ENCODE measurements at places on chromosomes 3 and 15. TPM values are rescaled to one million over a fixed set of nuclear protein-coding genes. Genes with fewer than 3 reads are reported as not detected.

DNA sequence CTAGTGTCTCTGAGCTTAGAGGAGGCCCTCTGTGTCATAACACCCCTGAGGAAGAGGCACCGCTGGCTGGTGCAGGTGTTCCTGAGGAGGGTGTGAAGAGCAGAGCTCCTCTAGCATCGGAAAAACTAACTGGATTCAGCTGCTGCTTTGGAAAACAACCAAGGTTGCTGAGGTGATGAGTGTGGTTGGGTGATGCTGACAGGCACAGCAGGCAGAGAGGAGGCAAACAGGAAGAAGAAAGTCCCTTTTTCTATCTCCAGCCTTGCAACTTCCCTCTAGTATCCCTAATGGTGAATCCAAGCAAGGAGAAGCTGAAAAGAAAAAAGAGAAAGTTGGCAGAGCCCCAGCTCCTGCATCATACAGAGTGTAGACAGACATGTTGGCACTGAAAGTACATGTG, 3.8 kb upstream of the OR4F15 start:
- H3K4me1 ChIP-seq: no peaks in the 10 kb centered on the region
- no peak overlapping the region for H3K4me3 ChIP-seq
- H3K27ac ChIP-seq: no peak overlapping the region
- DNase-seq: no peak
- H3K27me3 ChIP-seq: no peaks in the 10 kb centered on the region

GRCh38 chr3:77605308-77605707, 565.4 kb downstream of the ROBO2 start:
- H3K27me3 ChIP-seq: no peaks in the 10 kb centered on the region
- DNase-seq: no peak
- no peaks in the 10 kb centered on the region for H3K4me1 ChIP-seq
- H3K36me3 ChIP-seq: no peaks in the 10 kb centered on the region
- no peak overlapping the region for H3K4me3 ChIP-seq

DNA sequence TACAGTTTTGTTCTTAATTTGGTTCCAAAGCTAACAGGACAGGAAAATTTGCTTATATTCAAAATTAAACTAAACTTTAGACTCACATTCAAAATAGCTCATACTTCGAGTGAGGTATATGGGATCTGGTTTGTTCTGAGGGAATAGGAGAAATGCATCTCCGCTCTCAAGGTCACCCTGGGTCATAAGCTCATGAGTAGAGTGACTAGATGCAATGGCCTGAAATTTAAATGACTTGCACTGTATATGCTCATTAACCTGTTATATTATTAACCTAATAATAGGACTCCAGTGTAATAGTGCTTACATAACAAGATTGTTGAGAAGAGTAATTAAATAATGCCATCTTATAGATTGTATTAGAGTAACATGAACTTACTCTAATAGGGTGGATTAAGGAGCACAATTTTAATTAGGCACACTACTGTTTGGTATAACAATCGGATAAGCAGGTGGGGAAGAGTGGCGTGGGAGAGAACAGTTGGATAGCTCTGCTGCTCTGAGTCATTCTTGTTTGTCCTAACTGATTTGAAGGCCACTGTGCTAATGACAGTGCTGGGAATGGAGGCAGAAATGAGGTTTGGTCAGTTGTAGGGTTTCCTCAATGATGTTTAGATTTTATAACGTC, 5.2 kb downstream of the NKTR start:
- H3K27ac ChIP-seq: no peak overlapping the region
- H3K36me3 ChIP-seq: peaks cover 17% of the 10 kb centered on the region
- H3K27me3 ChIP-seq: no peaks in the 10 kb centered on the region
- peaks cover 3% of the 10 kb centered on the region for H3K4me1 ChIP-seq

DNA sequence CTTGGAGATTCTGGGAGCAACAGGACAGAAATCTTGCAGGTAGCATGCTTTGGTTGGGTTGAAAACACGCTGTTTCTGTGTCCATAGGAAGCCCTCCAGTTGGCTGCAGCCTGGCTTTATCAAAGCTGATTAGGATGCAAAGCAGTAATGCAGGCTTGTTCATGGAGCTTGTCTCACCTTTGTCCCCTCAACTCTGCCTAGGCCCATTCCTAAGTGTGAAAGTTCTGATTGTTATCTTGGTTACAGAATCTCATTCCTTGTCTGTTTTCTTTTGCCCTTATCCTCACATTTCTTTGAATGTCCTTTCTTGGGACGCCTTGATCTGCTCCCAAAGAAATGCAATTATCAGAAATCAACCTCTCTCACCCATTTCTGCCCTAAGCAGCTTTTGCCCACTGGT, 83.5 kb downstream of the IL20RB start:
- no peak for DNase-seq
- no peaks in the 10 kb centered on the region for H3K27me3 ChIP-seq
- H3K36me3 ChIP-seq: no peaks in the 10 kb centered on the region
- no peak overlapping the region for H3K4me3 ChIP-seq
- H3K27ac ChIP-seq: no peak overlapping the region

- no peaks in the 10 kb centered on the region for H3K4me1 ChIP-seq
- no peak overlapping the region for H3K27ac ChIP-seq
- DNase-seq: no peak
- H3K27me3 ChIP-seq: no peaks in the 10 kb centered on the region
- H3K36me3 ChIP-seq: no peaks in the 10 kb centered on the region
Measured at GRCh38 chr3:58530354-58530865, 6.6 kb downstream of the ACOX2 start.

- H3K36me3 ChIP-seq: no peaks in the 10 kb centered on the region
- H3K4me3 ChIP-seq: no peak overlapping the region
- H3K27ac ChIP-seq: no peak overlapping the region
- no peaks in the 10 kb centered on the region for H3K27me3 ChIP-seq
- DNase-seq: no peak
- H3K4me1 ChIP-seq: no peaks in the 10 kb centered on the region
Measured at GRCh38 chr3:17770682-17771081, 28.3 kb upstream of the TBC1D5 start.

GPR62 gene
- total RNA-seq: not detected

MLH1 gene
- 59.2 TPM for total RNA-seq

Data from GM12878 (cell line).